ENCODE measurements at places on chromosomes 1 and 21.
A peak's percentile ranks its signal among the peaks of the same experiment; 100 is the strongest.

GRCh38 chr1:53643881-53644390, 95.0 kb downstream of the GLIS1 start:
- DNase-seq: no peak

DNA sequence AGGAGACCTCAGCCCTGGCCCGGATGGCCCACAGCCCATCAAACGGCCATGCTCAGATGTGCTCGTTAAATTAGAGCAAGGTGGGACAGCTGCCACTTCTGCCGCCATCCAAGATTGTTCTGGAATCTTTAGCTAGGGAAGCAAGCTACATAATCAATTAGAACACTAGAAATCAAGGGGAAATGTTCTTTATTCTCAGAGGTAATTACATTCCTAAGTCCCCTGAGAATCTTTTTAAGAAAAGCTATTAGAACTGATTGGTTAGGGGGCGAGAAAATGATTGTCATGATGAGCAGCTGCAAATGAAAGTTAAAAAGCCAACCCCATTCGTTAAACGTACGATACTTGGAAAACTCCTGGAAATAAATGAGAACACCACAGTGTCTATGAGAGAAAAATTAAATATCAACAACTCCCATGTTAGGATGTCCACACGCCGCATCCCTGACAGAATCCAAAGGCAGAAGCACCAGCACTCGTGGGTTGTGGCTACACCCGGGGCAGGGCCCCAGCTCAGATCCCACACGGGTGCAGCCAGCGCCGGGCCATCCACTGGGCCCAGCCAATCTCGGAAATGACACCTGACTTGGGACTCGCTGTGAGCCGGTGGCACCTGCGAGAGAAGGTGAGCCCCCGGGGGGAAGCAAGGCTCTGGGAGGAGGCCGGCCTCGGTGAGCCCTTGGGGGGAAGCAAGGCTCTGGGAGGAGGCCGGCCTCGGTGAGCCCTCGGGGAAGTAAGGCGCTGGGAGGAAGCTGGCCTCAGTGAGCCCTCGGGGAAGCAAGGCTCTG, 37.6 kb downstream of the KRTAP10-1 start:
- DNase-seq: no peak

DNA sequence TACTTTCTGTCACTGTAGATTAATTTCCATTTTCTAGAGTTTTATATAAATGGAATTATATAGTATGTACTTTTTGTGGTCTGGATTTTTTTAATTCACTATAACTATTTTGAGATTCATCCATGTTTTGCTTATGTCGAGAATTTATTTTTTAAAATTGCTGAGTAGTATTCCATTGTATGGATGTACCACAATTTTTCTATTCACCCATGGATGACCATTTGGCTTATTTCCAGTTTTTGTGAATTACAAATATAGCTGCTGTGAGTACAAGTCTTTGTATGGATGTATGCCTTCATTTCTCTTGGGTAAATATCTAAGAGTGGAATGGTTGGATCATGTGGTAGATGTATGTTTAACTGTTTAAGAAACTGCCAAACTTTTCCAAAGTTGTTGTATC, 3.7 kb upstream of the THEM4 start:
- DNase-seq: no peak

DNA sequence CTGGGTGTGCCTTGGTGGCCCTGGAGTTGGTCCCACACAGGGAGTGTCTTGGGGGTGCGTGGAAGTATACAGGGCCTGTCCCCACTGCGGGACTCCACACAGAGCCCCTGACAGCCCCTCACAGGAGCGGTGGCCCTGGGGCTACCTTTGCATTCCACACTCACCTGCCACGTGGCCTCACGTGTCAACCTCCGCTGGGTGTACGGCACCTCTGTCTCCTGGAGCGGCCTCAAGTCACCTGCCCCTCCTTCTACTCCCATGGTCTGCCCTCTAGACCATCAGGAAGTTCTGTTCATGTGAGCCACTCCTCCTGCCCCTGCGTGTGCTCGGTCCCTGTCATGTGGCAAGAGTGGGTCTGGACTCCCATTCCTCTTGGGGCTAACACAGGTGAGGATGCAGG, 58.6 kb downstream of the FAAP20 start:
- no peak for DNase-seq

- no peak for DNase-seq
Measured at GRCh38 chr21:42616446-42616845, 37.0 kb upstream of the PDE9A start.

DNA sequence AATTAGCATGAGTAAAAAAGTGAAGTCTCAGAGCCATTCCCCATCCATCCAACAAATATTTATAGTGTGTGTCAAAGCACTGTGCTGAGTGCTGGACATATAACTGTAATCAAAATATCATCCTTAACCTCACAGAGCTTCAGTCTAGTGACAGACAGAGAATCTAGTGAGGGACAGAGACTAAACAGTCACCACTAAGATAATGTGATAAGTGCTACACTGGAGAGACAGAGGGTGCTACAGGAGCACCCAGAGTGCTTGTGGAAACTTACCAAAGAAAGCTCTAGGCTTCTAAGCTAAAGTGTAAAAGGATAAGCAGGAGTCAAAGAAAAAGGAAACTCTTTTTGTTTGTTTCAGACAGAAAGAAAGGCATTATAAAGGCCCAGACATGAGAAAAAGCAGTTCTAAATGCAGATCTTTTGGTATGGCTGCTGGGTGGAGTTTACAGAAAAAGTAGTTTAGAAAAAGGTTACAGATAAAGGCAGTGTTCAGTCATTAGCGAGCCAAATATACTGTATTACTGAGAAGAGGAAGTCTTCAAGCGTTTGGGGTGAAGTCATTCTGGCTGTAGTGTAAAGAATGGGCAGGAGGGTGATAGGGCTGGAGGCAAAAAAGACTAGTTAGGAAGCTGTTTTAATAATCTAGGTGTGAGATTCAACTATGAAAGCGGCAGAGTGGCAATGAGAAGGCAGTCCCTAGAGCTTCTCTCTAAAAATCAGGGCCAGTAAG, 83.8 kb downstream of the SCMH1 start:
- DNase-seq: no peak

- no peak for DNase-seq
Measured at GRCh38 chr1:231395076-231395997, 26.8 kb downstream of the EGLN1 start.

GRCh38 chr1:228781161-228781808, 46.0 kb downstream of the RHOU start:
- peak; percentile 75 for DNase-seq

DNA sequence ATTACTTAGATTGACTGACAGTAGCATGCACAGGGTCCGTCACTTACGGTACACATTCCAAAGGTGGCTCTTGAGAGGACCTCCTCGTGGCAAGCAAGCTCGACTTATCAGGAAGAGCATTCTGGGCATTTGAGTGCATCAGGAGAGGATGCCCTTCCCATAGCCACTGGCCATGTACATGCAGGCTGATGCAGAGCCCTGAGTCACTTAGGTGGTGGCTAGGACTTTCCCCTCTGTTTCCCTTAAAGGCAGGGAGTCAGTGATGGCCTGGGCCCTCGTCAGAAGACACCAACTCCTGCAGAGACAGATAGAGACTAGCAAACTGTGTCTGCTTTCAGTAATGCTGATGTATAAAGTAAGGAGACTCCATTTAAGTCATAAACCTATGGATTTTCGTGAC, 12.9 kb downstream of the EXO1 start:
- DNase-seq: no peak

DNA sequence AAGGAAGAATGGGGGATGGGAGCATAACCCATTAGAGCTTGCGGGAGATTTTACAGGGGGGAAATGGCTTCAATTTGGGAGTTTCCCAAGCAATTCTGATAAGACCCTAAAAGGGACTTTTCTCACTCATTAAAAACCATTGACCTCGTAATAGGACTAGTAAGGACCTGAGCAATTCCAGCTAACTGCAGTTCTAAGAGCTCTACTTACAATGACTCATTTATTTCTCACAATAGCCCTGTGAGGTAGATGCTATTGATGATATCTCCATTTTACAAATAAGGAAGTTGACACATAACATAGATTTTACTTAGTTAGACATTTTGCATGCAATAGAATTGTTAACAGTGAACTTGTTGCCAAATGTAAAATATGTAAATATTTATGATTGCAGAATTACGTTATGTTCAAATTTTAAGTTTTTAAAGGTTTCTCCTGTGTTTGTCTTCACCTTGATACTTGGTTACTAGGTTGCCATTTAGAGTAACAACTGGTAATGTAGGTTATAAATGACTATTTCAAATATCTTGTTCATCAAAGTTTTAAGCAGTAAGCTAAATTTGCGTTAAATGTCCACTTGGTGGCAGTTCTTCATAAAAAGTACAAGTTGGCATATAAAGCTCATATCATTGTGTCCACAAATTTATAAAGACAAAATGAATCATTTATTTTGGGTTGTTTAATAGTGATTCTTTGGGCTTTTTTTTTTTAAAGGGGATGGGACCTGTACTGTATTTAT, 182.0 kb downstream of the PLA2G4A start:
- DNase-seq: no peak

GRCh38 chr1:160646711-160647328, at the start of gene SLAMF1:
SLAMF1 (minus strand) TSS chr1:160647044; CDS start chr1:160646945, 99 bp downstream.
- DNase-seq: no peak

DNA sequence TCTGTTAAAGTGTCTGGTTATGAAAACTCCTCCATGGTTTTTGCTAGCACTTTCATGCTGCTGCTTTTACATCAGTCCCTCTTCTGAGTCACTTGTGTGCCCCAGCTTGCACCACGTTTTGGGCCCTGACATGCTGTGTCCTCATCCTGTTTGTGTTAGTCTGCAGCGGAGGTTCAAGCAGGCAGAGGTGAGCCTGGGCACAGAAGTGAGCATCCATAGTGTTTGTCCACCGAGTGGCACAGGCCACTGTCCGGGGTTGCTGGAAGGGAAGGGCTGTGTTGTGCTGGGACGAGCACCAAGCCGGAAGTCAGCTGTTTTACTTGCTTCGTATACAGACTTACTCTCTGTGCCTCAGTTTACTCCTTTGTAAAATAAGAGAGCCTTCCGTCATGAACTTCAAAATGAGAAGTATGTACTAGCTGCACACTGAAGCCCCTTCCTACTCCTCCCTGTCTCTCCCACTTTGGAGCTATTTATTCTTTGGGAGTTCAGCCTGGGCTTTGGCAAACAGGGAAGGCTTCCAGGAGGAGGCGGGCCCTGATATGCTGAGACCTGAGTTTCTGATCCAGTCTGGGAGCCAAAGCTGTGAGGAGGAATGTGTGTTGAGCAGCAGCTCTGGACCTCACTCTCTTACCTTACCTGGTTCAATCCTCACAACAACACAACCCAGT, 10.7 kb upstream of the LAPTM5 start:
- no peak for DNase-seq

- DNase-seq: no peak
Measured at GRCh38 chr21:24222676-24223075, 1384.6 kb downstream of the MRPL39 start.

DNA sequence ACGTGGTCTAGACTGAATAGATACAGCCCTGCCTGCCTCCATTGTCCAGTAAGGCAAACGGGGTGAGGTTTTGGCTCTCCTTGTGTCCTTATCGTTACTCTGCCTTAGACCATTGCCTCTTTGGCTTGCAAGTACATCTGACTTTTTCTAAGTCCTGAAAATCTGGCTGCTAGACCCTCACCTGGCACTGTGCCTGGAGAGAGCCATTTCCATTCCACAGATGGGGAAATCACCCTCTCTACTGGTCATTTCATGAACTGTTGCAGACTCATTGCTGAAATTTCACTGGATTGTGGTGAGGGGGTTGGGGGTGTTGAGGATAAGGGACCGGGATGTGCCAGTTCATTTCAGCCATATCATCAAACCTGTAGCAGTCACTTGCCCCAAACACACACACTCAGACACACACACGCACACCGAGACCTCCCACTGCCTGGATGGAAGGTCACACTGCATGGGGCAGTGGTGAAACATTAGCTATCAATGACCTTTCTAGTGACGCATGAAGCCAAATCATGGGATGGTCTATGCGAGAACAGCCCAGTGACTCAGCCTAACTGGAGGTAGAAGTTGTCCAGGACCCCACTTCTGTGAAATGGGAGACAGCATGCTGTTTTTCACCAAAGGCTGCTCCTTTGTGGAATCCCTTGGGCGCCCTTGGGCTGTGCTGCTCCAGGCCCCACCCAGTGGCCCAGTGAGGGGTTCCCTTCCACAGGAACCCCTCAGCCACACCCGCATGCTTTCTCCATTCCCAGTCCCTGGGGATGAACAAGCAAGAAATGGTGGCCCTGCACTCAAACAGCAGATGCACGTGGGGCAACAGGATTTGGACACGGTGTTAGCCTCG, 34.9 kb upstream of the VASH2 start:
- DNase-seq: peak; percentile 72

GRCh38 chr1:199976496-199977144, 50.9 kb upstream of the NR5A2 start:
- no peak for DNase-seq

GRCh38 chr1:53069265-53069662, 7.3 kb downstream of the PODN start:
- DNase-seq: no peak

DNA sequence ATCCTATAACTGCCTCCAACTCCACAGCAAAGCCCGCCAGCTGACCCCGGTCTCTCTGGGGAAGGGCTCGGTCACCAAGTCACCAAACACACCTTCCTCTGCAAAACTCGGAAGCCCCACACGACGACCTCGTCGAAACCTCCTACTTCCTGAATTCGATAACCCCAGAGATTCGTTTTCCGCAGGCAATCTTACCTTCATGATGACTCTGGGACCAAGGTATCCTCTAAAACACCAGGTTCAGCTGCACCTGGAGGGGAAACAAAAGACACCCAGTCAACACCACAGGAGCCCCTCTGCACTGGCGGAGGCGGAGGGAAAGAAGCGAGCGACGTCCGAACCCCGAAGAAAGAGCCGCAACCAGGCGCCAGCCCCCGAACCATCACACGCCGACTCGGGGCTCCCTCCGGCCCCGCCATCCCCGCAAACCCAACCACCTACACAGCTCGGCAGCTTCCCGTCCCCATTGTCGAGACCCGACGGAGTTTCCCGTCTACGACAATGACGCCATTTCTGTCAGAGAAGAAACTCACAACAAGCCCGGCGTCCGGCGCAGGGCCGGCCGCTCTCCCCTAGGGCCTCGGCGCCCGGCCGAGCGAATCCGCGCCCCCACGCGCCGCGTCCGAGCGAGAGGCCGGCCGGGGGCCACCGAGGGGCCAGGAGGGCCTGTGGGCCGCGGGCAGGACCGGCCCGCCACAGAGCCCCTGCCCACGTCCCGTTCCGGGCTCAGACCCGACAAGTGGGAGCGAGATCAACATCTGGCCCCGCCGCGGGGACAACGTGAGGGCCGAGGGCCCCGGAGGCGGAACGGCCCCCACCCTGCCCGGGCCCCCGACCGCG, 1.0 kb downstream of the ARID4B start:
- no peak for DNase-seq
